CD4-positive, CD25-positive, alpha-beta regulatory T cell (primary cell): ENCODE measurements at places on chromosomes 1 and 21.

DNA sequence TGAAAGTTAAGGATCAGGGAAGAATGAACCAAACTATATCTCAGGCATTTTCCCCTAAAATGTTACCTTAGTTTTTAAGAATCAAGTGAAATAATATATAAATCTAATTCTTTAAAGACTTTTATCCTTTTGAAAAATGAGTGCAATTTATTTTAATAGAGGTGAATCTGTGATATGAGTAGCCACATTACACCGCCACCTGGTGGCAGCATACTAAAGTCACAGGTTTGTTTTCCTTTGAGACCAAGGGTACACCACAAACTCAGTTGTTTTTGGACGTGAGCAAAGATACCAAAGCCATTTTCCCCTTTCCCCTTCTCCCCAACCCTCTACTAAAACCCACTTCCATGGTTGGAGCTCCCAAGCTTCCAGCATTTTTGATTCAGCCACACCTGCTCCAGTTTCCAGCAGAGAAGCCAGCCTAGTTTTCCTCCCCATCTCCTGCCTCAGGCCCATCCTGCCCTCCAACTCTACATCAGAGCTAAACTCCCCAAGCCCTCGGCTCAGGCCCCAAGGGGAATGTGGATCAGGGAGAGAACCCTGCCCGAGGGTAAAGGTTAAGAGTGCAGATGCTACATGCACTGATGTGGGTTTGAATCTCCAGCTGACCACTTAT lies 22.9 kb upstream of the LDLRAP1 start:
- H3K36me3 ChIP-seq, result no peaks in the 10 kb centered on the region
- peak; percentile 71 for DNase-seq

DNA sequence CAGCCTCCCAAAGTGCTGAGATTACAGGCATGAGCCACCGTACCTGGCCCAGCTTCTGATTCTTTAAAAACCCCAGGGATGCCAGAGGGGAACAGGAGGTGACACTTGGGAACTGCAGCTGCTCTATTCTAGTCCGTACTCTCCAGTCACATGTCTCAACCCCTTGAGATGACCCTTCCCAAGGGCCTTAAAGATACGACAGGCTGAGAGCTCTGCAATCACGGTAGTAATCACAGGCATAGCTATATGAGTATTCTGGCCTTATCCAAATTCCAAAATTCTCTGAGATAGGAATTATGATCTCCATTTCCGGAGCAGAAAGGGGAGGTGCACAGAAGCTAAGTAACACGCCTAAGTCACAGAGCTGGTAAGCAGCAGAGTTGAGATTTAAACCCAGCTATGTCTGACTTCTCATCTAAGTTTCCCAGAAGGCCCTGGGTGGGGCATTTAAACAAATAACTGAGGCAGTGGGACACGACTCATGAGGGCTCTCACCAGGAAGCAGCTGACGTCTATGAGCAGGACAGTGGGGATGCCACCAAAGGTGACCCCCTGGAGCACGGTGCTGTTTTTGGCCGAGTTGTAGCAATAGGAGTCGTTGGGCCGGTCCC lies 5.2 kb downstream of the TMEM63A start:
- H3K36me3 ChIP-seq, result peaks cover 68% of the 10 kb centered on the region
- H3K4me1 ChIP-seq, result peaks cover 74% of the 10 kb centered on the region
- no peak overlapping the region for H3K4me3 ChIP-seq
- peak overlapping the region; percentile 82 for H3K27ac ChIP-seq
- no peaks in the 10 kb centered on the region for H3K27me3 ChIP-seq

- no peak overlapping the region for H3K27ac ChIP-seq
- no peaks in the 10 kb centered on the region for H3K4me1 ChIP-seq
- DNase-seq, result peak; percentile 36
- no peaks in the 10 kb centered on the region for H3K27me3 ChIP-seq
- no peaks in the 10 kb centered on the region for H3K36me3 ChIP-seq
- no peak overlapping the region for H3K4me3 ChIP-seq
These were observed 53.5 kb upstream of the CNTN2 start for GRCh38 chr1:204989266-204990058.

DNA sequence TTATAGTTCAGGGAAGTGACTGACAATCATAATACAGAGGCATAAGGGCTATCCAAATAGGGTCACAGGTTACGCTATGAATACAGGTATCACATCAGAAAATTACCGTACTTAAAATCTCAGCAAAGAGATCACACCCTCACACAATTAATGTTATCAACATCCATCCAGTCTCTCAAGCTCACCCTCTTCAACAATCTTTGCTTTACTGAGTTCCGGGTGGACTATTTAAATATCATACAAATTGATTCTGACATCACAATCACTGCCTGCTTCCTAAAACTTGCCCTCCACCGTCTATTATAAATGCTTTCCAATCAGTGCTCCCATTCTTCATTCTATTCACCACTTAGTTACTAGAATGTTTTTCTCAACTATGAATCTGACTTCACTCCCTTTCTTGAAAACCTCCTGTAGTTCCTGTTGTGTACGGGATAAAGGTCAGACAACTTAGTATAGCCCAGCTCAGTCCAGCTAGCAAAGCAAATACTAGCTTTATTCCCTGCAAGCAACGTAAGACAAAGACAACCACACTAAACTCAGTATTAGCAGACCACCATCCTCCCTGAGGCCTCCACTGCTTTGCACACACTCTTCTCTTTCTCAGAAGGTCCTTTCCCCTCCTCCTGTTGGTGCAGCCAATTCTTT lies 398.7 kb downstream of the SMYD3 start:
- H3K4me1 ChIP-seq, result no peaks in the 10 kb centered on the region
- H3K36me3 ChIP-seq, result no peaks in the 10 kb centered on the region
- H3K27me3 ChIP-seq, result no peaks in the 10 kb centered on the region
- H3K27ac ChIP-seq, result no peak overlapping the region
- DNase-seq, result no peak
- H3K4me3 ChIP-seq, result no peak overlapping the region

- H3K4me3 ChIP-seq, result no peak overlapping the region
- DNase-seq, result no peak
- no peaks in the 10 kb centered on the region for H3K27me3 ChIP-seq
- peaks cover 16% of the 10 kb centered on the region for H3K4me1 ChIP-seq
These were observed 18.2 kb downstream of the ZNF362 start for GRCh38 chr1:33274446-33274845.

DNA sequence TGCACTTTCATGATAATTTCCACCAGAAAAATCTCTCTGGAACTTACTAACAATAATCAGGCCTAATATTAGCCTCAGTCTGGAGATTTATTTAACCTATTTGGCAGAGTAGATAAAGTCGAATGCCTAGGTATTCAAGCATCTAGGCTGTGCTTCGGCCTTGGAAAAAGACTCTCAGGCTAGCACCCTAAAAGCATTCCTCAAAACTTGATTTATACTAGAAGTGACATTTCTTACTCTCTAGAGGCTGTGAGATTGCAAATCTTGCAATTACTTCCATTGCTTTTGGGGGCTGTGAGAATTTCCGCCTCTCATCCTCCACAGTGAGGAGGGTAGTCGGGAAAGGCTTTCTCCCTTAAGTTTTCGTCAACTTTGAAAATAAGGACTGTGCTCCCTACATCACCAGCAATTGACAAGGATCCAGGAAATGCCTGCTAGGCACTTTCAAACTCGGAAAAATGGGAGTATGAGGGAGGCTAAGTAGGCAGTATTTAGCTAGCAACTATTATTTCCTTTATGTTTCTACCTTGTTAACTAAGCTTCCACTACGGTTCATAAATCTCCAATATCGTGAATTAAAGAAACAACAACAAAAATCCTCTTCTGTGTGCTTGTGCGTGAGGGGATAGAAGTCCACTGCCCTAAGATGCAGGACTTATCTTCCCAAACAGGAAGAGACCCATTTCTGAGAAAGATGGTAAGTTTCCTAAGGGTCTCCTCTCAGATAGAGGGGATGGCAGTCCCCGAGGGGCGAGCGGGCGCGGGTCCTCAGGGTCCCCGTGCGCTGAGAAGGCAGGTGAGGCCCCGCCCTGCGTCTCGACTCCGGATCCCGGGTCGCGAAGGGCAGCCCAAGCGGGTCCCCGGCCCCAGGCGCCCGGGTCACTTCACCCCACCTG lies 1.1 kb upstream of the LMO4 start:
- H3K4me1 ChIP-seq, result peaks cover 38% of the 10 kb centered on the region
- H3K27ac ChIP-seq, result no peak overlapping the region
- no peak for DNase-seq
- H3K27me3 ChIP-seq, result peaks cover 43% of the 10 kb centered on the region
- H3K36me3 ChIP-seq, result no peaks in the 10 kb centered on the region

DNA sequence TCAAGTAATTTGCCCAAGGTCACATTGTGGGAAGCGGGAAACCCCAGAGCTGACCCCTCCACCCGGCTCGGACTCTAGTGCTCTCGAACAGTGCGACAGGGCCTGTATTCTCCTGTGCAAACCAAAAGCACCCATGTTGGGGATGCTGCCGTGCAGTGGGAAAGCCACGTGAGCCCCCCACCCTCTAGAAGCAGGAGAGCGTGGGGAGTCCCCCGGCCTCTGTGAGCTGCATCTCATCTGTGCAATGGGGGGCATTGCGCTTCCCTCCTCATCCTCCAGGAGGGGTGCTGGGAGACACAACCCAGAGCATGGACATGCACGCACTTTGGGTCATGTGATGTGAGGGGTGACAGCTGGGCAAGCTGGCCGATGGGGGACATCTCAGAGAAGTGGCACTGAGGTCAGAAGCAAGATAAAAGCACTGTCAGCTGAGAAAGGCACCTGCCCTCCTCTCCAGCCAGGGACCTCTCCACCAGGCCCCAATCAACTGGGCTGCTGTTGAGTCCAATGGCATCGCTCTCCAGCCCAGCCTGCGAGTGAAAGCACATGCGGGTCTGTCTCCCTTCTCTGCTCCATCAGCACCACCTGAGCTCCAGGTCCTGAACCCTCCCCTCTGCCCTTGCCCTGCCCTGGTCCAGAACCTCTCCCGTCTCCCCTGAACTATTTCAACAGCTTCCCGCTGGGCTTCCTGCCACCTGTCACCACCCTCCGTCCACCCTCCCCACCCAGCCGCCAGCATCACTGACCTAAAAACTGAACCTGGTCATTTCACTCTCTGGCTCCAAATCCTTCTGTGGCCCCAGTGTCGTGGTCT lies 76.4 kb upstream of the IFFO2 start:
- no peaks in the 10 kb centered on the region for H3K36me3 ChIP-seq
- H3K4me1 ChIP-seq, result no peaks in the 10 kb centered on the region
- no peak overlapping the region for H3K27ac ChIP-seq
- no peak overlapping the region for H3K4me3 ChIP-seq
- H3K27me3 ChIP-seq, result no peaks in the 10 kb centered on the region
- DNase-seq, result no peak

- H3K36me3 ChIP-seq, result no peaks in the 10 kb centered on the region
- no peaks in the 10 kb centered on the region for H3K27me3 ChIP-seq
- no peak overlapping the region for H3K4me3 ChIP-seq
- H3K27ac ChIP-seq, result no peak overlapping the region
- no peaks in the 10 kb centered on the region for H3K4me1 ChIP-seq
These were observed 12.1 kb downstream of the NBPF3 start for GRCh38 chr1:21451981-21452411.

DNA sequence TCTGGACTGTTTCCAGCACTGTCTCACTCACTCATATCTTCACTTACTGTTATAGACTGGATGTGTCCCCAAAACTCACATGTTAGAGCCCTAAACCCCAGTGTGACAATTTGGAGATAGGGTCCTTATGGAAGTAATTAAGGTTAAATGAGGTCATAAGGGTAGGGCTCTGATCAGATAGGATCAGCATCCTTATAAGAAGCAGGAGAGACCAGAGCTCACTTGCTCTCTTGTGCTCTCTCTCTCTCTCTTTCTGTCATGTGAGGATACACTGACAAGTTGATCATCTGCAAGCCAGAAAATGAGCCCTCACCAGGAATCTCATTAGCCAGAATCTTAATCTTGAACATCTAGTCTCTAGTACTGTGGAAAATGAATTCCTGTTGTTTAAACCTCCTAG lies 23.4 kb downstream of the TNR start:
- no peak overlapping the region for H3K4me3 ChIP-seq
- no peak overlapping the region for H3K27ac ChIP-seq

- no peak overlapping the region for H3K27ac ChIP-seq
- H3K36me3 ChIP-seq, result no peaks in the 10 kb centered on the region
- H3K27me3 ChIP-seq, result peaks cover 23% of the 10 kb centered on the region
These were observed 1.4 kb downstream of the DAB1 start for GRCh38 chr1:57422271-57423134.

DNA sequence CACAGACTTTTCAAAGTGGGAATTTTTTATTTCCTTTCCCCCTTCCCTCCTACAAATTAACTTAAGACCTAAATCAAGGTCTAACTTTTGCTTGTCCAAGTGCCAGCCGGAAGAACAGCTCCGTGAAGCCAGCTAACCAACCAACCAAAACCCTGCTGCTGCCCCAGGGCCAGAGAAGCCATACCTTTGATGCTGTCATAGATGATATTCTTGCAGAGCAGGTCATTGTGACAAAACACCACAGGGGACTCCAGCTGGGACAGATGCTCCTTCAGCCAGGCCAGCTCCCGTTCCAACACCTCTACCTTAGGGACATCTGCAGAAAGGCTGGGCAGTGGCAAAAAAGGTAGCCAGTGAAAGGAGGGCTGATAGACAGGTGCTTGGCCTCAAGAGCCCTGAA lies 10.7 kb downstream of the ETNK2 start:
- H3K36me3 ChIP-seq, result no peaks in the 10 kb centered on the region
- H3K4me1 ChIP-seq, result no peaks in the 10 kb centered on the region
- no peaks in the 10 kb centered on the region for H3K27me3 ChIP-seq
- H3K4me3 ChIP-seq, result no peak overlapping the region
- DNase-seq, result no peak

GRCh38 chr1:53288790-53289429 lies 39.0 kb downstream of the LRP8 start:
- no peak for DNase-seq
- H3K4me1 ChIP-seq, result peaks cover 17% of the 10 kb centered on the region
- peaks cover 10% of the 10 kb centered on the region for H3K36me3 ChIP-seq
- no peak overlapping the region for H3K27ac ChIP-seq
- no peaks in the 10 kb centered on the region for H3K27me3 ChIP-seq

- H3K27ac ChIP-seq, result no peak overlapping the region
- no peak overlapping the region for H3K4me3 ChIP-seq
- DNase-seq, result no peak
These were observed 19.5 kb downstream of the DYRK3 start for GRCh38 chr1:206654828-206655227.

DNA sequence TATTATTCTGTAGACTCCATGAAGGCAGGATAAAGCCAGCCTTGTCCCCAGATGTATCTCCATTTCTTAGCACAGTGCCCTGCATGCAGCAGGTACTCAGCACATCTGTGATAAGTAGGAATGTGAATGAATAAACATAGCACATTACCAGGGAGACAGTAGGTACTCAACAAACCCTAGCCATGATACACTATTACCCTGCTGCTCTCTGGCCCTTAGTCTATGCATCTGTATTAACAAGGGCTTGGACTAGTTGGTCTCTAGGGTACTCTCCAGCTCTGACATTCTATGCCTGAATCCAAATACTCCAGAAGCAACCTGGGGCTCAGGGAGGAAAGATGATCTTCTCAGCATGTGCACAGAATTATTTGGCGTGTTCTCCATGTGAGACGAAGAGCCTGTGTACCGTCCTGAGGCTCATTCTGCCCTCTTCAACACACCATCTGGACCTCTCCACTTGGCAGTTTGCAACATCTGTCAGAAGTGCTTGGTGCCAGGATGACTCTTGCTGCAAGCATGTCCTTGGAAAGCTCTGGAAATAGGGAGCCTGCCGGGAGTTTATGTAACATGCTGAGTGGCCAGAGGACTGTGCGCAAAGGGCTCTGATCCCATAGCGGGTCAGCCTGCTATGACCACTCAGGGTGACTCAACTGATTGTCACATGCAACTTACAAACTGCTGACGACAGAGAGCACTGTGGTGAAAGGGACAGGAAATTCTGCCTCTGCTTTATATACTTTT lies 228.2 kb upstream of the USP24 start:
- no peak for DNase-seq
- no peaks in the 10 kb centered on the region for H3K27me3 ChIP-seq

GRCh38 chr1:204726478-204726877 lies 40.9 kb upstream of the LRRN2 start:
- H3K27ac ChIP-seq, result no peak overlapping the region
- H3K4me3 ChIP-seq, result no peak overlapping the region
- H3K27me3 ChIP-seq, result peaks cover 9% of the 10 kb centered on the region
- DNase-seq, result no peak
- H3K4me1 ChIP-seq, result no peaks in the 10 kb centered on the region
- H3K36me3 ChIP-seq, result no peaks in the 10 kb centered on the region
